ENCODE measurements at places on chromosomes 3 and 15.

- H3K4me3 ChIP-seq = no peak overlapping the region
- H3K4me1 ChIP-seq = peaks cover 3% of the 10 kb centered on the region
- H3K27ac ChIP-seq = no peak overlapping the region
- H3K36me3 ChIP-seq = no peaks in the 10 kb centered on the region
These were observed 124.6 kb upstream of the IQSEC1 start for GRCh38 chr3:13197795-13198194.

GRCh38 chr15:60386615-60387014 is 11.2 kb downstream of the ANXA2 start:
- peaks cover 8% of the 10 kb centered on the region for H3K4me1 ChIP-seq
- no peak for DNase-seq
- H3K27me3 ChIP-seq = no peaks in the 10 kb centered on the region
- peaks cover 5% of the 10 kb centered on the region for H3K36me3 ChIP-seq
- no peak overlapping the region for H3K4me3 ChIP-seq

- no peak for DNase-seq
- H3K27ac ChIP-seq = no peak overlapping the region
- H3K4me3 ChIP-seq = no peak overlapping the region
- no peaks in the 10 kb centered on the region for H3K27me3 ChIP-seq
- H3K36me3 ChIP-seq = no peaks in the 10 kb centered on the region
These were observed 107.1 kb upstream of the PHLDB2 start for GRCh38 chr3:111751961-111752360.

GRCh38 chr15:50095938-50096821 is 22.9 kb downstream of the ATP8B4 start:
- H3K27ac ChIP-seq = no peak overlapping the region
- H3K4me3 ChIP-seq = no peak overlapping the region
- no peak for DNase-seq
- no peaks in the 10 kb centered on the region for H3K27me3 ChIP-seq
- H3K36me3 ChIP-seq = no peaks in the 10 kb centered on the region

DNA sequence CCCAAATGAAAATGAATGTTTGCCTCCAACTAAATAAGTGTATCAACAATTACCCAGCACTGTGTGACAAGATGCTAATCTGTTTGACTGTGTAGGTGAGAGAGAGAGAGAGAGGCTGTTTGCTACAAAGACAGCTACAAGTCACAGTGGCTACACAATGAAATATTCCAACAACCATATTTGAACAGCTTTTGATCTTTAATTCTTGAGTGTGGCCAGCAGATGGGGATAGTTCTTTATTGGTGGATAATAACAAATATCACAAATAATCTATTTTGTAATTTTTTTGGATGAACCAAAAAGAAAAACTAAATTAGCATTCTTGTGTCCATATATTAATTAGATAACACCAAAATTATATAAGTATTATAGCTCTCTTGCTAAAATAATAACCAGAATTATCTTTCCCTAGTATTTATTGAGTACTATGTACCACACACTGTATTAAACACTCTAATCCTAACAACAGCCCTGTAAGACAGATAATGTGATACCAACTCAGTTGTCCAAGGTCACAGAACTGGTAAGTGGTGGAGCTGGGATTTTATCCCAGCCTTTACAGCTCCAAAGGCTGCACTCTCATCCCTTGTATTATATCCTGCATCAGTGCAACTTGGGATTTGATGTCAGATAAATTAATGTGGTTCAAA is 61.9 kb upstream of the C3orf80 start:
- no peaks in the 10 kb centered on the region for H3K36me3 ChIP-seq
- H3K4me3 ChIP-seq = no peak overlapping the region
- DNase-seq = no peak
- no peaks in the 10 kb centered on the region for H3K27me3 ChIP-seq

DNA sequence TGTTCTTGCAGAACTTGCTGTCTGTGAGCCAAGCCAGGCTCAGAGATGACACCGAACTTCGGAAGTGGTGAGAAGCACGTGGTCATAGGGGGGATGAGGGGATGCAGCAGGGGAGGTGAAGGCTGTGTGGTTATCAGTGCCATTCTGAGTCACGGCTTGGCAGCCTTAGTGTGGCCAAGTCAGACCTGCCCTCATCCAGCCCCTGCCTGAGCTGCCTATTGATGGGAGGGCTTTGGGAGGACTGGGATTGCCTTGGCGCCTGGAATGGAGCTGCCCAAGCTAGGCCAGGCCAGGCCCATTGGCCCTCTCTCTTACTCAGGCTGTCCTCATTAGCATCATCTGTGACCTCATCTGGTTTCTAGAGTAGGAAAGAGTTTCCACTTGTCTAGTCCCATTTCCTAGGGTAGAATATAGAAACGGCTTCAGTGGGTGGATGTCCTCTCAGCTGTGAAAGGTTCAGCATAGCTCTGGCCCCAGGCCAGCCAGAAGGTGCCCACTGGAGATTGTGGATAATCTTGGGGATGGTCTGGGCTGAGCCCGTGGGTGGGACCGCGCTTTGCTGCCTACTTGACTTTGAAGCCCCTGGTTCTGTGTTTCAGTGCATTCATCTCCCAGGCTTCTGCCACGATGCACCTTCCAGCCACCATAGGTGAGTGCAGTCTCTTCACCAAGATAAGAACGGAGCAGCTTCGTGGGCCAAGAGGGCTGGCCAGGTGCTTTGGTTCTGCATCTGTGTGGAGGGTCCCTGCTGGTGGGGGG is 7.2 kb downstream of the FAH start:
- H3K36me3 ChIP-seq = peaks cover 2% of the 10 kb centered on the region
- peaks cover 44% of the 10 kb centered on the region for H3K4me1 ChIP-seq
- H3K27me3 ChIP-seq = no peaks in the 10 kb centered on the region
- no peak overlapping the region for H3K4me3 ChIP-seq
- peak overlapping the region; percentile 93 for H3K27ac ChIP-seq

DNA sequence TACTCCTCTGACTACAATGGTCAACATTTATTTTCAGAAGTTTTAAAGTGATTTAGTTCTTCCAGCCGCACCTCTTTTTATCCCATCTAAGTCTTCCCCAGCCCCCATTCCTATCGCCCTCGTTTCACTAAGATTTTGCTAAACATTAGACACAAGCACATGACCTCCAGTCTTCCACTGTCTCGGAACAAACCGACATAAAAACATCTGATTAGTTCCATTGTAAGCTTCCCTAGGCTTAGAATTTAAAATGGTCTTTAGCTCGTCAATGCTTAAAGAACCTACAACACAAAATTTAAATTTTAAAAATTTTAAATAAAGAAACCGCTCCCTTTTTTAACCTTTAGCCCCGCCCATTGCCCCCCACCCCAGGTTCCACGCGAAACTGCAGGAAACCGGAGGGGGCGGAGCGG is 284 bp upstream of the TSC22D2 start:
- H3K4me3 ChIP-seq = peak overlapping the region; percentile 92
- H3K27ac ChIP-seq = peak overlapping the region; percentile 100
- no peaks in the 10 kb centered on the region for H3K36me3 ChIP-seq

DNA sequence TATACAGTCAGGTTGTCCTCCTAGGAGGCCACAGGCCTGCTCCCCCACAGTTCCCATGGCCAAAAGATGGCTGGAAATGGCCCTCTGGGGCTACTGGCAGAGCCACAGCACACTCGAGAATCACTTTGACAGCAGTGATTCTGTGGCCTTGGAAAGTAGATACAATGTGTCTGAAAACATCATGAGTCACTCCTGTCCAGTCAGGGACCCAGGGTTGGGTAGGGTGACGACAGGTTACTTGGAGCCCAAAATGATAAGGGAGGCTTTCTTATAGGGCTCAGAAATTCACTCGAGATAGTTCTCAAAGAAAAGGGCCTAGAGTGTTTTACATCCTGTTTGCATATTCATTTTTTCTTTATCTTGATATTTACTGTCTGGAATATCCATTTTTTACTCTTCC is 24.3 kb downstream of the MRPS25 start:
- H3K4me3 ChIP-seq = no peak overlapping the region
- H3K27ac ChIP-seq = no peak overlapping the region
- H3K27me3 ChIP-seq = no peaks in the 10 kb centered on the region
- no peak for DNase-seq
- no peaks in the 10 kb centered on the region for H3K4me1 ChIP-seq
- peaks cover 54% of the 10 kb centered on the region for H3K36me3 ChIP-seq

DNA sequence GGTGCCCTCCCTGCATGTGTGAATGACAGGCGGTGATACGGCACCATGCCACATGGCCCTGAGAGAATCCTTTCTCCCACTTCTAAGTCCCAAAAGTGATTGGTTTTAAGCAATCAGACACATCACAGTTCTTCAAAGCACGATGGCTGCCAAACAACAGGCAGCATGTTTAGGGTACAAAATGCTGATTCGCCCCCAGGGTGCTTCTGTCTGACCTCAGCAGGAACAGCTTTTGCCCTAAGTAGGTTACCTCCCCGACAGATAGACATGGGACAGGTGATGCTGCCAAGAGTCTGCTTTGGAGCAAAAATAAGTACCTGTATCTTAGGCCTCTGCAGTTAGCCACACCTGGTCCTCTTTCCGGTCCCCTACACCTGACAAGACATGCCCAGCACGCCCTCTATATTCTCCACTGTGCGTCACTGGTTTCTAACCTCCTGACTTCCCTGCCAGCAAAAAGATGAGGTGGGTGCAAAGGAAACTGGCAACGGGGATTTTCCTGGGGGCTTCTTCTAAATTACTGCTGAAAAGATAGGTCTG is 549.8 kb downstream of the FOXP1 start:
- no peaks in the 10 kb centered on the region for H3K27me3 ChIP-seq
- no peak for DNase-seq
- H3K4me3 ChIP-seq = no peak overlapping the region
- H3K27ac ChIP-seq = no peak overlapping the region

DNA sequence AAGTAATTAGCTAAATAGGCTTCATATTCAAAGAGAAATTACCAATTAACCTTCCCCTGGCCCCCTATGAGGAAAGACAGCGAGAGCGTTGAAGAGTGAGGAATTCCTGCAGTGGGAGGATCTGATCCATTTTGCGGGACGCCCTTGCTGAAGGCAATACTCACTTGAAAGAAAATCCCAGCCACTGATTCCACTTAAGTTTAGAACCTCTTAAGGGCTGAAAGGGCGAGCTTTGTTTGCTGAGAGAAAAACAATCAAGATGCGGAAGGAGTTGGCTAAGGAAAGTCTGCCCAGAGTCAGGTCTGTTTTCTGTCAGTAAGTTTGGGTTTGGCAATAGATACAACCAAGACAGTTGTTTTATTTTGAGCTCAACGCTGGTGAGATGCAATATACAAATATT is 102.8 kb upstream of the GBE1 start:
- no peak overlapping the region for H3K27ac ChIP-seq
- no peak overlapping the region for H3K4me3 ChIP-seq
- no peak for DNase-seq
- no peaks in the 10 kb centered on the region for H3K36me3 ChIP-seq
- no peaks in the 10 kb centered on the region for H3K4me1 ChIP-seq
